Stimulated activated CD8-positive, alpha-beta memory T cell treated with anti-CD3 and anti-CD28 coated beads, Interleukin-15, amount 100 ng/mL, for 24 hours (primary cell): ENCODE measurements at places on chromosomes 12 and 14.

- DNase-seq = no peak
These were observed 144.0 kb downstream of the RAD51B start for GRCh38 chr14:67963545-67963944.

- DNase-seq = no peak
These were observed 662 bp downstream of the EPS8 start for GRCh38 chr12:15788233-15789219.

GRCh38 chr12:94640134-94640928 lies 10.0 kb downstream of the TMCC3 start:
- no peak for DNase-seq

GRCh38 chr14:92747701-92748258 lies 647 bp downstream of the LGMN start:
- no peak for DNase-seq

DNA sequence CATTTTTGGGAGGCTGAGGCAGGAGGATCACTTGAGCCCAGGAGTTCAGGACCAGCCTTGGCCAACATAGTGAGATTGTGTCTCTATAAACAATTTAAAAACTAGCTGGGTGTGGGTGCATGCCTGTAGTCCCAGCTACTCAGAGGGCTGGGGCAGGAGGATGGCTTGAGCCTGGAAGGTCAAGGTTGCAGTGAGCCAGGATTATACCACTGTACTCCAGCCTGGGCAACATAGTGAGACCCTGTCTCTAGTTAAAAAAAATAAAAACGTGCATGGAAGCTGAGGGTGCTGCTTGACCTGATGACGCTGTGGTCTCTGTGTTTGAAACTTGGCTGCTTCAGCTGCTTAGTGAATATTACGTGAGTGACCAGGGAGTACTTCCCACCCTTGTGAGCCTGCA lies 89.7 kb downstream of the PPP2R5C start:
- no peak for DNase-seq

- DNase-seq = no peak
These were observed 9.8 kb upstream of the C12orf42 start for GRCh38 chr12:103505371-103506236.

GRCh38 chr12:88750867-88751543 lies 170.7 kb upstream of the KITLG start:
- no peak for DNase-seq

- DNase-seq = peak; percentile 49
These were observed 238.9 kb downstream of the CHST11 start for GRCh38 chr12:104695453-104696148.

- DNase-seq = no peak
These were observed 190.2 kb upstream of the SLC38A2 start for GRCh38 chr12:46562625-46563225.

DNA sequence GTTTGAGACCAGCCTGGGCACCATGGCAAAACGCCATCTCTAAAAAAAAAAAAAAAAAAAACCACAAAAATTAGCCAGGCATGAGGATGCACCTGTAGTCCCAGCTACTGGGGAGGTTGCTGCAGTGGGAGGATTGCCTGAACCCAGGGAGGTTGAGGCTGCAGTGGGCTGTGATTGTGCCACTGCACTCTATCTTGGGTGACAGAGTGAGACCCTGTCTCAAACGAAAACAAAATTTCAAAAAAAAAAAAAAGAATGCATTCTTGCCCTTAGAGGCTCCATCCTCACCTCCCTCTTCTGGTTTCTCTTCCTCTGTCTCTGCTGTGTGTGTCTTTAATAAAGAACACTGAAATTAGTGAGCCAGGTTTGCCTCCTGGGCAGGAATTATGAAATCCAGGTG lies 107.8 kb downstream of the VCPKMT start:
- no peak for DNase-seq

GRCh38 chr14:104827177-104828055 lies 26.5 kb downstream of the ZBTB42 start:
- DNase-seq = no peak

DNA sequence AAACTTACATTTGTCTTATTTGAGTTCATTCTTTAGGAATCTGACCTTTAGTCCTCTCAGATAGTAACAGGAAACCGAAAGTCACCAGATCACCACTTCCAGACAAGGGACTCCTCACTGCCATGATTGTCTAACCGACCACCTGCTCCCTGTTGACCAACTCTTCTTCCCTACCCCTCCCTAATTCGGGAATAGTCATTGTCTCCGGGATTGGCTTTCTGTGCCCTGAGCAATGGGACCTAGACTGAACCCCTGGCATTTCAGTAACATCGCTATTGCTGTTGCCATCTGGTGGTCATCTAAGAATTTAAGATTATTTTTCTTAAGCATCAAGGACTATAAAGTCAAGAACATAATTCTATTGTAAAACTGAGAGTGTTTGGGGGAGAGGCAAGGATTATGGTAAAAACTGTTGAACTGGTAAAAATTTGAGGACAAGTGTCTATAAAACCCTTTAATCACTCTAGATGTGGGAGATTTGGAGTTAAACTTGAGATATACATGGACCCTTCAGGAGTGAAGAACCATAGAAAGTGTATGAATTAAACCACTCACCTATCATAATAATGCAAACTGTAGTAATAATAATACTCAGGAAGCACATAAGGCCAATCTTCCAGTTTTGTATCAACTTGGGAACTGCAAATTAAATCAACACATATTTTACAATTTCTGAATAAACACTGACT lies 6.3 kb downstream of the CLEC2A start:
- DNase-seq = no peak

DNA sequence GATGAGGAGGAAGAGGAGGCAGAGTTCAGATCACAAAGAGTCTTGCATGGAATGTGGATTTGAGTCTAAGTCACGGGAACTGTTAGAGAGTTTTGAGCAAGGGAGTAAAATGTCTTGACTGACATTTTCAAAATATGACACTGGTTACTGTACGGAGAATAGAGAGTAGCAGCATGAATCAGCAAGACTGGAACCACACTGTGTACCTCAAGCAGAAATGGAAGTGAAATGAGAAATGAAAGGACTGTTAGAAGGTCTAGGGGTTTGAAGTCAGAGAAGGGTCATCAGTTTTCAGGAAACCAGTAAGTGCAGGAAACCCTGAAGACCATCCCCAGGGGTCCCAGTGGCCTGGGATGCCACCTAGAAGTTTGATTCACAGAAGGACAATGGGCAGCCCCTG lies 236.3 kb downstream of the GALC start:
- no peak for DNase-seq

DNA sequence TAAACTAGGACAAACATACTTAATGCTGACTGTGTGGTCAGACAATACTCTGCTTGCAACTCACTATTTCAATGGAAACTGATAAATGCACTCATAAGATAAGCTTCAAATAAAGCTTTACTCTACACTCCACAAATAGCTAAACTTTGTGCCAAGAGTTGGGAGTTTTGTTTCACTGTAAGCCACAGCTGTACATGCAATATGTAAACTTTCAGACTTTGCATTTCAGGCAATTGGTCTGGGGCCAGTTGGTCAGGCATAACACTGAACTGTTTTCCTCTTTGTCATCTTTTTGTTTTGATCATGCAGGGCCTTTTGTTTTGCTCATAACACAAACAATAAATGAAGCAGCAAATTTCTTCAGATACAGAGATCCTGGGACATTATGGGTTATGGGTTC lies 426.2 kb downstream of the IPO8 start:
- no peak for DNase-seq

DNA sequence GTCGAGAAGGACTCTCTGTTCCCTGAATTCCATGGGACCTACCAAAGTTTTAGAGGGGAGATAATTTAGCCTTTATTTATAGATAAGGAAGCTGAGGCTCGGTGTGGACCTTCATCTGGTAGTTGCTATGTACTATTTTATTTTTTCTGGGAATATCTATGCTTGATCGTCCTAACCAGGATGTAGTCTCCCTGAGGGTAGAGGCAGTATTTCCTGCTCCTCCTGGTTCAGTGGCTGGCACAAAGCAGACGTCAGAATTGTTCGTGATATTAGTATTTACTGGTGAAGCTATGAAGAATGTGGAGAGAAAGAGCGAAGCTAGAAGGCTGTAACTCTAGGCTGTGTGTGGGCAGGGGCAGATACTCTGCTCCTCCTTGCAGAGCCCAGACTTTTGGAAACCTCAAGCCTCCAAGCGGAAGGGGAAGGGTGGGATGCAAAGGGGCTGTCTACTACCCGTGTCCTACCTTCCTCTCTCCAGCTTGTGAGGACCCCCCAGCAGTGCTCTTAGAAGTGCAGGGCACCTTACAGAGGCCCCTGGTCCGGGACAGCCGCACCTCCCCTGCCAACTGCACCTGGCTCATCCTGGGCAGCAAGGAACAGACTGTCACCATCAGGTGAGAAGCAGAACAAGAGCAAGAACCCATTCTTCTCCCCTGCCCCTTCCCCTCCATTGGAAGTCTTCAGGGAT lies 1.4 kb downstream of the LRP10 start:
- DNase-seq = no peak

- DNase-seq = no peak
These were observed 729.7 kb upstream of the TBX3 start for GRCh38 chr12:115413626-115414025.

DNA sequence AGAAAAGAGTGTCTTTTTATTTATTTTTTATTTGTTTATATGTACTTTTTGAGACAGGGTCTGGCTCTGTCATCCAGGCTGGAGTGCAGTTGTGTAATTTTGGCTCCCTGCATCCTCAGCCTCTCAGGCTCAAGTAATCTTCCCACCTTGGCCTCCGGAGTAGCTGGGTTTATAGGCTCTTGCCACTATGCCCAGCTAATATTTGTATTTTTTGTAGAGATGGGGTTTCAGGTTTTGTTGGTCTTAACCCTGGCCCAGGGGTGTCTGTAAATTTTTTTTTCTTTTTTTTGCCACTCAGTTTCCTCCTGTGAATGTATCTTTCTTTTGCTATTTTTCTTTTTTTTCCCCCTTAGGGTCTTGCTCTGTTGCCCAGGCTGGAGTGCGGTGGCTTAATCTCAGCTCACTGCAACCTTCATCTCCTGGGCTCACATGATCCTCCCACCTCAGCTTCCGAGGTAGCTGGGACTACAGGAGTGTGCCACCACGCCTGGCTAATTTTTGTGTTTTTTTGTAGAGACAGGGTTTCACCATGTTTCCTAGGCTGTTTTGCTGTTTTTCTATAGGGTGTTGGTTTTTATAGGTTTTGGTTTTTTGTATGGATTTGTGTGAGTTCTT lies 11.0 kb downstream of the RCOR1 start:
- DNase-seq = no peak

DNA sequence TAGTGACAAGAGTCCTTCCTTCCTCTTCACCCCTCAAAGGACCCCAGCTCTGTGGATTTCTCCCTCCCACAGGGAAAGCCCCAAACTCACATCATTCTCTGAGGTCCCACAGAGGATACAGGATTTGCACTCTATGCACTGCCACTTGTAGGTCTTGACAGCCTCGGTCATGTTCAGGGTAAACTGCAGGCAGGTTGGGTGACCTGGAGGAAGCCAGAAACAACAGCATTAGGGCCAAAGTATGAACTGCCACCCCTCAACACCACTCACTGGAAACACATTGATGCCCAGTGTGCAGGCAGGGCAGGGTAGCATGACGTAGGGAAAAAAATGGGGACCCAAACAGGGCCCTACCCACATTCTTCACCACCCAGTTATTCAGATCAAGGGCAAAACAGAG lies 264.4 kb downstream of the DPF3 start:
- no peak for DNase-seq

GRCh38 chr14:68527329-68527851 lies 265.5 kb downstream of the ZFP36L1 start:
- no peak for DNase-seq

- no peak for DNase-seq
These were observed 84.4 kb downstream of the C2CD5 start for GRCh38 chr12:22459838-22460490.

DNA sequence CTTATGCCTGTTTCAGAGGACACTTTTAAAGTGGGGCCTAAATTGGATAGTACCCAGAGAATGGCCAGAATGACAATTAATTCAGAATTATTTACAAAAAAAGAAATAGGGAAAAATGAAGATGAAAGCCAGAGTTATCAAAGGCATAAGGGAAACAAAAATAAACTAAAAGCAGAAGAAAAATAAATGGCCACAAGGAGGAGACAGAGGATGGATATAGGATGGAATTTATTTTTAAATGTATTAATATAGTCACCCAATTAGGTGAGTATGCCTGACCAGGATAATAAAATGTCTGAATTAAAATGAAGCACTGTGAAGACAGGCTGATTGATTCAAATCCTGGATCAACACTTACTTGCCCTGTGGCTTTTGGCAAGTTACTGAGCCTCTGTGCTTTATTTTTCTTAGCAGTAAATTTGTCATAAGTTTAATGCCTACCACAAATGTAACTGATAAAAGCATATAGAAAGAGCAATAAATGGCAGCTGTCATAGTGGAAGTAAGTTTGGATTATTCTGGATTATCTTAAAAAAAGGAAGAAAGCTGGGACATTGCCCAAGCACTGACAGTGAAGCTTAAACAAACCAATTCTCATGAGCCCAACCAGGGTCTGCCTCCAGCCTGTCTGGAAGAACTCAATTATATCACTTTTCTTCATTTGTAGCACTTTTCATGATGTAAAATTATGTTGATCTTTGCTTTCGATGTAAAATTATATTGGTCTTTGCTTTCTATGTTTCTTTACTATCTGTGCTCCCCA lies 3.5 kb downstream of the CLEC9A start:
- no peak for DNase-seq

DNA sequence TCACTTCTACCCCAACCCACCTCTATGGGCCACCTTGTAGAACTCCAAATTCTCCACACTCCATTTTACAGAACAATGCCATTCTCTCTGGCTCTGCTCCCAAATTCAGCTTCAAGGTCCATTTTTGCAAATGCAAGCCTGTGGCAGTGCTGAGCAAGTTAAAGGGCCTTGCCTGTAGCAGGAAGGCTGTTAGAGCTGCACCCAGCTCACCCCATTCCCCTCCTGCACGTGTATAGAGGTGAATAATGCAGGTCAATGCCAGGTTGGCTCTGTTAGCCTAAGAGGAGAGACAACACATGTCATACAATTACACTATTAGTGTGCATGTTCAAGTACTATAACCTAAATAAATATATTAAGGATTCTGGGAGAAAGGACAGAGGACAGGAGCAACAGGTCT lies 120.4 kb downstream of the TBX5 start:
- no peak for DNase-seq

DNA sequence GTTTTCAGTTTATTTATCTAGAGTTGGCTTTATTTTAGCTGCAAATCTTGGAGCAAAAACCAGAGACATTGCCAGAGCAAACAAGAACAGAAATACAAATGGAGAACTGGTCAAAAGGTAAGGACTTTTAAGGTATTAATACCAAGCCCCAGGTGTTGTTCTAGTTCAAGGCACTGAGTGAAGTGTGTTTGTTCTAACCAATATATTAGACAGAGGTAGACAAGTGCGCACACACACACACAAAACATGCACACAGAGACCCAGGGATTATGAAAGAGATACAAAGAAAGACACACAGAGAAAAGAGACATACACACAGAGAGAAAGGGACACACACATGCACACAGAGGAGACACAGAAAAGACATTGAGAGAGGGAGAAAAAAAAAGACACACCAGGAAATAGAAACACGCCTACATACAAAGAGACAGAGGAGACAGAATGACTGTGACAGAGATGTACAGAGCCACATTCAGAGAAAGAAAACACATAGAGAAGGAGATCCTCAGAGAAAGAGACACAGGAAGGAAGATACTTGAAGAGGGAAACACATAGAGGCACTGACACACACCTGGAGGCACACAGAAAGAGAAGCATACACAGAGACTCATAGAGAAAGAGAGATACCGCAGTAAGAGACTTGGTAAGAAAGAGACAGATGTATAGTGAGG lies 50.2 kb downstream of the MIPOL1 start:
- DNase-seq = no peak

- DNase-seq = no peak
These were observed 25.3 kb downstream of the TTC8 start for GRCh38 chr14:88849716-88850115.
